Eye (tissue), 1 donor: ENCODE measurements at places on chromosomes 7 and 10.
A peak's percentile ranks its signal among the peaks of the same experiment; 100 is the strongest.

GRCh38 chr10:119005362-119006043, 24.0 kb upstream of the NANOS1 start:
- no peak for DNase-seq

GRCh38 chr10:112236486-112236885, 46.7 kb upstream of the TECTB start:
- no peak for DNase-seq

GRCh38 chr10:63646491-63646890, 125.3 kb downstream of the REEP3 start:
- DNase-seq = no peak

GRCh38 chr7:4129481-4130122, 552.5 kb upstream of the FOXK1 start:
- no peak for DNase-seq

DNA sequence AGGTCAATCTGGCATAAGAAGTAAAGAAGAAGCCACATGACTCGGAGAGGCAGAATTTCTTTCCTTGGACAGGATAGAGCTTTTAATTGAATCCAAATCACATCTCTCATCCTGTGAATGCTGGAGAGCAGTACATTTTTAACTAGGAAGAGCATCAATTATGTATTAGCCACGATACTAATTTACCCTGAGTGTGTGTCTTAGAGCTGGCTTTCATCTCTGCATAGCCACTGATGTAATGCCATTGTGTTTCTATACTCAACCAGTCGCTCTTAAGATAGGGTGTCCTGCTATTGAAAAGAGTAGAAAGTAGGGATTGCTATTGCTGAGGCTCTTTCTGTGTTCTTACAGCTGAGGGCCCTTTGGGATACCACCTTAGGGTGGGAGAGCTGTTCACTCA, 280.3 kb downstream of the AUTS2 start:
- no peak for DNase-seq

GRCh38 chr7:51789489-51789888, 472.9 kb upstream of the COBL start:
- DNase-seq = no peak

GRCh38 chr7:45580053-45580872, 6.1 kb downstream of the ADCY1 start:
- no peak for DNase-seq

GRCh38 chr10:119407254-119407777, 135.2 kb downstream of the RGS10 start:
- DNase-seq = no peak

DNA sequence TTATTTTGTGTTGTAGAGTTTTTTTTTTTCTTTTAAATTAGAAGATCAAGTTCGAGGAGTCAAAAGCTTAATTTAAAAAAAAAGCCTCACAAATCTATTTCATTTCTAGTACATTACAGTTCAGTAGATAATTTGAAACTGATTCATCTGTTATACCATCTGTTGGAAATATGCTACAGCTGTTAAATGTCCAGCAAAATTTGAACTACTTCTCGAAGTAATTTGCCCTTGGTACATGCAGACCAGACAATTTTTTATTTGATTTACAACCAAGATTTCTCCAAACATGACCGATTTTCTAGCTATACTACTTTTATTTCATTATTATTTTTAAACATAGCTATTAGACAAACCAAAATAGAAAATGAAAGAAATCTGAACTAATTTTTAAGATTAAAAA, 647.9 kb downstream of the CNTNAP2 start:
- peak; percentile 7 for DNase-seq

- DNase-seq = peak; percentile 95
Measured at GRCh38 chr7:14457568-14458453, 444.7 kb downstream of the DGKB start.

- no peak for DNase-seq
Measured at GRCh38 chr10:15227611-15228372, 59.3 kb upstream of the NMT2 start.

DNA sequence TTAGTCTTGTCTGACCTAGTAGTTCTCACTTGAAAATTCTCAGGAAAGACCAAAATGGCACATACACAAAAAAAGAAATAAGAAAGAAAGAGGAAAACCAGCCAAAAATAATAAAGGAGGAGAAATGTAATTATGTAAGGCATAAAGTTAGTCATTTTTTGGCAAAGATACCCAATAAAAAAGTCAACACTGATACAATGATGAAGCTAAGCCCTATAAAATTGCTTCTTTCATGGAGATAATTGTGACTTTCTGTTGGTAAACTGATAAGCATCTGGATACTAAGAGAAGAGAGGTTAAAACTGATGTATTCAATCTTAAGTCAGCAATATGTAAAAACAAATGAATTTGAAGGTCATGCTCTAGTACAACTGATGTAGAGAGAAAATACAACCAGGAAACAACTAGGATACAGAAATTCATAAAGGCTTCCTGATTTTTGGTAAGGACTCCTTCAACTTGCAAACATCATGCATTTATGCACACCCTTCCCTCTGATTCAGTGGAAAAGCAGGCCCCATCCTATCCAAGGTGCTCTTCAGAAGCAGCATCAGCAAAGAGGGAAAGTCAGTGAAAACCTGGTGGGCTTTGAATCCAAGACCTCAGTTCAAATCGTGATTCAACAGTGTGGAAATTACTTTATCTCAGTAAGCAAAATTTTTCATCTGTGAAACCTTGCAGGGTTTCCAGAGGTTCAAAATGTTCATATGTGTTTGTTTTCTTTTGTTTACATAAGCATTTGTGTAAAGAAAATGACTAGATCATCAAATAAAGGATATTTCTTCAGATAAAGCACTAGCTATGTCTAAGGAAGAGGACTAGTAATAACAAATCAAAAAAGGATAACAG, 32.6 kb downstream of the IMMP2L start:
- DNase-seq = no peak

DNA sequence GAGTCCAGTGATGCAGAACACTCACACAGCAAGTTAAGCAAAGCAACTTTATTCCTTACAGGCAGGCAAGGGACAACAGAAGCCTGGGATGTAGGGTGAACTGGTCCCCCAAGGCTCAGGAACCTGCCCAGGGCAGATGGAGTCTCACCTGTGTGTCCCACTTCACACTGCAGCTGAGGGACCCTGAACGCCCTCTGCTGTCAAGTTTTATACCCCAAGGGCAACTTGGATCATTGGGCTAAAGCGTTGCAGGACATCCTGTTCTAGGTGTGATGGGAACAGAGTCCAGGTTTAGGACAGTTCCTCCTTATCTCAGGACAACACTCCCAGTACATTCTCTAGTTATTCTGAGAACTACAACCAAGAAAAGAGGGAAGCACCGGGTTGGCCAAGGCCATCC, 49.5 kb upstream of the ZNF746 start:
- DNase-seq = no peak

GRCh38 chr7:133355325-133355708, 102.4 kb downstream of the EXOC4 start:
- no peak for DNase-seq

- DNase-seq = no peak
Measured at GRCh38 chr7:137696376-137696775, 150.4 kb downstream of the DGKI start.
